ENCODE measurements at places on chromosomes 2 and 18. TPM values are rescaled to one million over a fixed set of nuclear protein-coding genes. Genes with fewer than 3 reads are reported as not detected.

SERPINB3 gene
- total RNA-seq = not detected

DTNA gene
- total RNA-seq = 71.9 TPM

DNA sequence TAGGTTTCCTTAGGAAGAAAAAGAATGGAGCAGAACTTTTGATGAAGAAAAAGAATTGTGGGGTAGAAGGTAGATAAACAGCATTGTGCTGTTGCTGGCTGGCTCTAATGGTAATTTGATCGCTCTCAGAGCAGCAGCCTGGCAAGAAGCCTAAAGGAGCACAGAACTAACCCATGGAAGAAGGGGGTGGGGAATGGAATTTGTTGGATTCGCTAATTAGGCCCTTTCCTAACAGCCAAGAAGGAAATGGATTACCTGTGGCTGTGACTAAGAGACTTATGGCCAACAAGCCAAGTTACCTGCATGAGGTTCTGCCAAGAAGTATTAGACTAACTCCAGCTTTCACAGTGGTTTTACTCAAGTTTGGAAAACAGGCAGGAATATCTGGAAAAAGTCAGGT lies 210.6 kb downstream of the IKZF2 start:
- no peaks in the 10 kb centered on the region for H3K36me3 ChIP-seq
- no peaks in the 10 kb centered on the region for H3K27me3 ChIP-seq
- no peak overlapping the region for H3K4me3 ChIP-seq
- no peak for DNase-seq
- H3K27ac ChIP-seq = no peak overlapping the region

- H3K27me3 ChIP-seq = no peaks in the 10 kb centered on the region
- no peak overlapping the region for H3K4me3 ChIP-seq
- H3K36me3 ChIP-seq = no peaks in the 10 kb centered on the region
- H3K4me1 ChIP-seq = no peaks in the 10 kb centered on the region
Observed at GRCh38 chr2:133908171-133908570, 339.9 kb upstream of the NCKAP5 start.
